Transverse colon (tissue), 4 donors: ENCODE measurements at places on chromosomes 11 and 22. TPM values are rescaled to one million over a fixed set of nuclear protein-coding genes. Genes with fewer than 3 reads are reported as not detected.

NDUFV1 gene
- 648 TPM for total RNA-seq

PRG3 gene
- total RNA-seq: not detected

DNA sequence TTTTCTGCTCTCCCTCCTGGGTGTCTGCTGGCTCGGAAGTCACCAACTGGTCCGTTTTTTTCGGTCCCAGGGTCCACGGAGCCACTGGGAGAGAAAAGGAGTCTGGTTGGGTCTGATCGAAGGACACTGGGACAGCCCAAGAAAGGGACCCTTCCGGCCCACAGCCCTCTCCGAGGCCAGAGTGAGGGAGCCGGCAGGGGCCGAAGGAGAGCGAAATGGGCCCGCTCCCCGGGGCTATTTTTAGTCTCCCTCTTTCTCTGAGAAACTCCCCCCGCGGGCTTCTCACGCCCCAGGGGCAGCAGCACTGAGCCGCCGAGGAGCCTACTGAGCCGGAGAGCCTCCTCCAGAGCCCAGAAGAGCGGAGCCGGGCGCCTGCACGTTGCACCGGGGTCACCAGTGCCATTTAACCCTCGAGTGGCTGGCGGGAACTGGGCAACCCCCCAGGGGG is 1.9 kb downstream of the ESAM start:
- H3K4me1 ChIP-seq: peaks cover 26% of the 10 kb centered on the region
- H3K36me3 ChIP-seq: no peaks in the 10 kb centered on the region
- no peak for DNase-seq
- peak overlapping the region; percentile 4 for H3K4me3 ChIP-seq

- H3K36me3 ChIP-seq: no peaks in the 10 kb centered on the region
- H3K27ac ChIP-seq: peak overlapping the region; percentile 82
- no peak for DNase-seq
- H3K4me3 ChIP-seq: no peak overlapping the region
- H3K4me1 ChIP-seq: peaks cover 13% of the 10 kb centered on the region
- no peaks in the 10 kb centered on the region for H3K27me3 ChIP-seq
Measured at GRCh38 chr22:23522623-23523251, 57.4 kb downstream of the IGLL1 start.

DNA sequence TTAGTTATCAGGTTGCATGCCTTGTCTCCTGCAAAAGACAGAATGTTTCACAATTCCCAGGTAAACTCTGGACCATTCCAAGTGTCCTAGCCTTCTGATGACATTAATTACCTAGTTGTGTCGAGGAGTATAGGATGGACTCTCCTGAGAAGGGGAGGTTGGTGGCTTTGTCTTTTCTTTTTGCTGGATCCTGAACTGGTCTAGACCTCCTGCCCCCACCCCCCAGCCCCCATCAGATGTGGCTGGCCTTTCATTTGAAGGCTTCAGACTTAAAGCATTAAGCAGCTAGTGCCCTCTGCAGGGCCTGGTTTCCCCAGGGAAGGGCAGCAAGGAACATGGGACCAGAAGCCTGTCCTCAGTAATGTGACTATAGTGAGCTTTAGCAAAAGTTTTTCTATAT is 9.7 kb downstream of the MCAM start:
- H3K27ac ChIP-seq: peak overlapping the region; percentile 62
- H3K36me3 ChIP-seq: no peaks in the 10 kb centered on the region
- H3K4me1 ChIP-seq: no peaks in the 10 kb centered on the region
- H3K27me3 ChIP-seq: no peaks in the 10 kb centered on the region

DNA sequence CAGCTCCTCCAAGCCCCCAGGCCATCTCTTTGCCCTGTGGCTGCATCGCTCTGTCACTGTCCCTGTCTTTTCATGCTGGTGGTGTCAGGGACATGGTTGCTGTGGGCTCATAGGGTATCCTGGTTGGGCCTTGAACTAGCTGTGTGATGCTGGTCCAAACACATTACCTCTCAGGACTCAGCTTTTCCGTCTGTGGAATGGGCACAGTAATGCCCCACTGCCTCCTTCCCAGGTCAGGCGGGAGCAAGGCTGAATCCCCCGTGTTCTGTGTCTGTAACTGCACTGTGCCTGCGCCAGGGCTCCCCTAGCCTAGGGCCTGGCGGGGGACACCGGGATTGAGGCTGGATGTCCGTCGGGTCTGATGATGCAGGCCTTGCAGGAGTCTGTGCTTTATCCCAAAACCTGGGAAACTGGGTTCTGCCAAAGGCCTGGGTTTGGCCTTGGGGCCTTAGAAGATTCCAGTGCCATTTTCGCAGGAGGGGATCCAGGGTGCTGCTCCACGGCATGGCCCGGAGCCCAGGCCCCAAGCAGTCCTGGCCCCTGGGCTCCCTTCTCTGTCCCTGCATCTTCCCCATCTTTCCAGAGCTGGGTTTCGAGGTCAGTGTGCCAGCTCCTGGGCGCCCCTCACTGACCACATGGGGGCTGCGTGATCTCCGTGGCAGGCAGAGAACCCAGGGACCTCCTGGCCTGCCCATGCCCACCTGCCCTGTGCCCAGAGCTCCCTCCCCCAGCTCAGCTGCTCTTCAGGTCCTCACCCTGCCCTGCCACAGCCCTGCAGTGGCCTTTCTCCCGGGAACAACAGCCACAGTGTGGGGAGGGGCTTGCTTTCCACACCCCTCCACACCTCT is 32.7 kb upstream of the CELSR1 start:
- H3K4me3 ChIP-seq: no peak overlapping the region
- H3K27ac ChIP-seq: no peak overlapping the region
- no peaks in the 10 kb centered on the region for H3K36me3 ChIP-seq

GRCh38 chr22:31605851-31606585 is 56.0 kb downstream of the PISD start:
- H3K4me3 ChIP-seq: no peak overlapping the region
- DNase-seq: no peak
- no peaks in the 10 kb centered on the region for H3K27me3 ChIP-seq
- no peaks in the 10 kb centered on the region for H3K36me3 ChIP-seq
- H3K4me1 ChIP-seq: no peaks in the 10 kb centered on the region

GRCh38 chr22:40757071-40757470 is 62.1 kb downstream of the SLC25A17 start:
- no peaks in the 10 kb centered on the region for H3K4me1 ChIP-seq
- no peaks in the 10 kb centered on the region for H3K27me3 ChIP-seq
- no peaks in the 10 kb centered on the region for H3K36me3 ChIP-seq
- no peak for DNase-seq

DNA sequence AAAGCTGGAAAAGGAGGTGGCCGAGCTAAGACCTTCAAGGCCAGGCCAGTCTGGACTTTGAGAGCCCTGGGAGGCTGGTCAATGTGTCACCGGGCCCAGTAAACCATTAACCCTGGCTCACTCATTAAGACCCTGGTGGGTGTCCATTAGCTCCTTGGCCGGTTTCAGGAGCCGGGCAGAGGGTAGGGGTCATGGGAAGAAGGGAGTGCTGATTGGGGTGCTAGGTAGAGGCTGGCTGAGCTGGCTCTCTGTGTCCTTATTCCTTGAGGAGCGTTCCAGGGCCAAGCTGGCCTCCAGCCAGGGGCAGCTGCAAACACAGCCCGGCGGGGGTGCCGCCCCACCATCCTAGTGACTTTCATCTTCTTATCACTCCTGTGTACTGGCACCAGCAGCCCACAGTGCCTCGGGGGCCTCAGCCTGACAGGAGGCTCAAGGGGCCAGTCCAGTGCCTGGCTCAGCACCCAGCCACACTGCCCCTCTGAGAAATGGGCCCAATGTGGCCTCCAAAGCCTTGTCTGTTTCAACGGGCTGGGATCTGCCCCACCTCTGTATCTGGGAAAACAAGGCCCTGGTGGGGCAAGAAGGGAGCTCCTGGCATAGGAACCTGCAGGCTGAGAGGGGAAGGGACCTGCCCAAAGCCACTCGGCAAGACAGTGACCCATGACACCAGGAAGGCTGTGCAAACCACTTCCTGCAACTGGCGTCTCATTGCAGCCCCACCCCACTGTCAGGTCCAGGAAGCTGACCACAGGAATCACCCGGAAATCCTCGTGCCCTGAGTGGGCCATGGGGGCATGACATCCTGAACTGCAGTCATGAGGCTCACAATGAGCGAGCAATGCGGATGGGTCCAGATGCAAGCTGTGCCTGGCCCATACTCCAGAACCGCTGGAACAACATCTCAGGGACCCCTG is 15.1 kb upstream of the RGL4 start:
- H3K36me3 ChIP-seq: no peaks in the 10 kb centered on the region
- no peaks in the 10 kb centered on the region for H3K4me1 ChIP-seq
- no peaks in the 10 kb centered on the region for H3K27me3 ChIP-seq
- peak; percentile 60 for DNase-seq

DNA sequence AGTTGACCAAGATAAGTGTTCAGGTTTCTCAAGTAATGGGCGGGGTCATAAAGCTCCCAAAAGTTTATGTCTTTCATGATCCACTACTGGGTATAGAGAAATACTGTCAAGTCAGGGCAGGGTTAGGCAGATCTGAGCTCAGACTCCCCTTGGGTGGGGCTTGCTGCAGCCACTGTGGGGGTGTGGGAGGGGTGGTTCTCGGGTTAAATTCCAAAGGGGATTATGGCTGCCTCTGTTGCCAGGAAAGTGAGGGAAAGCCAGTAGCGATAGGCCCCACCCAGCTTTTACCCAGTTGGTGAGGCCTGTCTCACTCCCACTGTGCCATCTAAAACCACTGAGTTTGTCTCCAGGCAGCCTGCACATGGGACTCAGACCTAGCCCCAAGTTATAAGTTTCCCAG is 37.8 kb downstream of the DLG2 start:
- no peak overlapping the region for H3K4me3 ChIP-seq
- no peaks in the 10 kb centered on the region for H3K27me3 ChIP-seq
- no peaks in the 10 kb centered on the region for H3K36me3 ChIP-seq
- H3K27ac ChIP-seq: no peak overlapping the region
- H3K4me1 ChIP-seq: no peaks in the 10 kb centered on the region
- DNase-seq: no peak

DNA sequence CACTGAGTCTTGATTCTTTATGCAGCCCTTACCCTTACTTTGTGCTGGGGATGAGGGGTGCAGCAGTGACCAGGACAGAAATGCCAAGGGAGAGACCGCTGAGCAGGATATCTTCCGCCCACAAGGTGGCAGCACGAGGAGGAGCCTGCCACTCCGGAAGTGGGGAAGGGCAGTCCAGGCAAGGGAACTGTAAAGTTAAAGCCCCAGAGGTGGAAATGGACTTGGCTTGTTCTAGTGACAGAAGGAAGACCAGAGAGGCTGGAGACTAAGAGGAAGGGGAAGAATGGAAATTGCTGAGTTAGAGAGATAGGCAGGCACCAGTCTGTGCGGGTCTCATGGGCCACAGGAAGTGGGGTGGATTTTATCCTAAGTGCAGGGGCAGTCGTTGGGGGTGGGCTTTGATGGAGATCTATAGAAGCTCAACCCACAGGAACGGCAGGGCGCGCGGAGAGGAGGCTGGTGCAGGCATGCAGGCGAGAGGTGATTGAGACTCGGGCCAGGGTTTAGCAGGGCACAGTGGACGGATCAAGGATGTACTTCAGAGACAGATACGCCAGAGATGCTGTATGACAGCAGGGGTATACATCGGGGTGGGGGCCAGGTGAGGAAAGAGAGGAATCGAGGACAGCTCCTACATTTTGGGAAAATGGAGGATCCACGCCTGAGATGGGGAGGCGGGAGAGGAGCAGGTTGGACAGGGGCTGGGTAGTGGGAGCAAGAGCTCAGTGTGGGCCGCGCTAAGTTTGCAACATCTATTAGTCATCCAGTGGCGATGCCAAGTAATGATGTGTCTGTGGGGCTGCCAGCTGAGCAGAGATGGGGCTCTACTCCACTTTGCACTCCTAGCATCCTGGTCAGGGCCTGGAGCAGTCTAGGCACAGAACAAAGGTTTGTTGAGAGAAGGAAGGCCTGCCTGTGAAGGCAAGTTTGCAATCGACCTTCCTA is 3.3 kb upstream of the GRK2 start:
- peak; percentile 90 for DNase-seq
- H3K27ac ChIP-seq: peak overlapping the region; percentile 76
- no peaks in the 10 kb centered on the region for H3K36me3 ChIP-seq
- no peaks in the 10 kb centered on the region for H3K27me3 ChIP-seq
- peaks cover 18% of the 10 kb centered on the region for H3K4me1 ChIP-seq
- no peak overlapping the region for H3K4me3 ChIP-seq

DNA sequence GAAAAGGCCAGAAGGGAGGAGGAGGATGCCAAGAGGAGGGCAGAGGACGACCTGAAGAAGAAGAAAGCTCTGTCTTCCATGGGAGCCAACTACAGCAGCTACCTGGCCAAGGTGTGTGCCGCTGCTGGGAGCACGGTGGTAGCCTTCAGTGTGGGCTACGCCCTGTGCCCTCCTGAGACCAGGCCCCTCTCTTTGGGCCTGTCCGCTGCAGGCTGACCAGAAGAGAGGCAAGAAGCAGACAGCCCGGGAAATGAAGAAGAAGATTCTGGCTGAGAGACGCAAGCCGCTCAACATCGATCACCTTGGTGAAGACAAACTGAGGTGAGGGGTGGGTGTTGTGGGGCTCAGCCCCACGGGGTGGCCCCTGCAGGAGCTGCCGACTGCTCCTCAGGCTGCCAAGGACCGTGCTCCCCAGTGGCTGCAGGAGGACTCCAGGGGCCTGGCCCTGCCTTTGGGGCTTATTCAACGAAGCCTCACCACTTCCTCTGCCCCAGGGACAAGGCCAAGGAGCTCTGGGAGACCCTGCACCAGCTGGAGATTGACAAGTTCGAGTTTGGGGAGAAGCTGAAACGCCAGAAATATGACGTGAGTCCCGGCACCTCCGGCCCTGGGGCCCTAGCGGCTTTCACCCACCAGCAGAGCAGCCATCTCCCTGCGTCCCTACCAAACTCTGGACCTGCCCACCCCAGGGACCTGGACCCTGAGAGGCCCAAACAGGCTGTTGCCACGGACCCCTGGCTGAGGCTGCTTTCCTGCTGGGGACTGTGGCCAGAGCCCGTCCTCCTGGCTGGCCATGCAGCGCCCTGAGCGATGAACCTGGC is 12.6 kb upstream of the MRPL23 start:
- H3K36me3 ChIP-seq: no peaks in the 10 kb centered on the region
- peaks cover 4% of the 10 kb centered on the region for H3K4me1 ChIP-seq
- no peak overlapping the region for H3K27ac ChIP-seq
- no peak for DNase-seq
- H3K4me3 ChIP-seq: no peak overlapping the region
